ENCODE measurements at places on chromosomes 1 and 21. TPM values are rescaled to one million over a fixed set of nuclear protein-coding genes. Genes with fewer than 3 reads are reported as not detected.

FAM151A gene
- total RNA-seq: not detected

DISC1 gene
- 0.26 TPM for total RNA-seq

TRIM62 gene
- total RNA-seq: 2.1 TPM

ORC1 gene
- total RNA-seq: 18.1 TPM

TAL1 gene
- not detected for total RNA-seq

SPRR1A gene
- total RNA-seq: not detected

TBX15 gene
- total RNA-seq: 0.08 TPM
